ENCODE measurements at places on chromosomes 5 and 9.

GRCh38 chr9:134475011-134475790 is 148.9 kb downstream of the RXRA start:
- DNase-seq: no peak

- no peak for DNase-seq
Observed at GRCh38 chr5:8391911-8392310, 523.0 kb downstream of the MTRR start.

- DNase-seq: no peak
Observed at GRCh38 chr9:19290103-19290502, 59.6 kb downstream of the DENND4C start.

GRCh38 chr9:99954819-99955218 is 48.4 kb downstream of the STX17 start:
- no peak for DNase-seq

DNA sequence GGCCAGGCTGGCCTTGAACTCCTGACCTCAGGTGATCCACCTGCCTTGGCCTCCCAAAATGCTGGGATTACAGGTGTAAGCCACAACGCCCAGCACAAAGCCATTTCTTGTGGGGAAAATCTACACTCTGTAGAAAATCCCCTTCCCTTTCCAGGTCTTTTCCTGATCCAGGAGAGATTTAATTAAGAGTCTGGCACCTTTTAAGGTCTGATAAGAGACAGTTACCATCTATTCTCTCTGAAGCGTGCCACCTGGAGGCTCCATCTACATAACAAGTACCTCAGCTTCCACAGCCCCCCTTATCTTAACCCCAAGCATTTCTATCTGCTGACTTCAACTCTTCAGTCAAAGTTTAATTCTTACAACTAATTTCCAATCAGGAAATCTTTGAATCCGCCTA is 71.4 kb upstream of the CDK20 start:
- no peak for DNase-seq

DNA sequence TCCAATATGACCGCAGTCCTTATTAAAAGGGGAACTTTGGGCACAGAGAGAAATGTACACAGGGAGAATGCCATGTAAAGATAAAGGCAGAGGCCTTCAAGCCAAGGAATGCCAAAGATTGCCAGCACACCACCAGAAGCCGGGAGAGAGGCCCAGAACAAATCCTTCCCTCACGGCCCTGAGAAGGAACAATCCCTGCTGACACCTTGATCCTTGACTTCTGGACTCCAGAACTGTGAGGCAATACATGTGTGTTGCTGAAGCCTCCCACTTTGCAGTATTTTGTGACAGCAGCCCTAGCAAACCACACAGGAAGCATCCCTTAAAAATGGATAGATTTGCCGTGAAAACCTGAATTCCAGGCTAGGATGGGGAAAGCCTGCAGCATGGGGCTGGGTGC is 80.0 kb downstream of the MAMDC2 start:
- DNase-seq: no peak

DNA sequence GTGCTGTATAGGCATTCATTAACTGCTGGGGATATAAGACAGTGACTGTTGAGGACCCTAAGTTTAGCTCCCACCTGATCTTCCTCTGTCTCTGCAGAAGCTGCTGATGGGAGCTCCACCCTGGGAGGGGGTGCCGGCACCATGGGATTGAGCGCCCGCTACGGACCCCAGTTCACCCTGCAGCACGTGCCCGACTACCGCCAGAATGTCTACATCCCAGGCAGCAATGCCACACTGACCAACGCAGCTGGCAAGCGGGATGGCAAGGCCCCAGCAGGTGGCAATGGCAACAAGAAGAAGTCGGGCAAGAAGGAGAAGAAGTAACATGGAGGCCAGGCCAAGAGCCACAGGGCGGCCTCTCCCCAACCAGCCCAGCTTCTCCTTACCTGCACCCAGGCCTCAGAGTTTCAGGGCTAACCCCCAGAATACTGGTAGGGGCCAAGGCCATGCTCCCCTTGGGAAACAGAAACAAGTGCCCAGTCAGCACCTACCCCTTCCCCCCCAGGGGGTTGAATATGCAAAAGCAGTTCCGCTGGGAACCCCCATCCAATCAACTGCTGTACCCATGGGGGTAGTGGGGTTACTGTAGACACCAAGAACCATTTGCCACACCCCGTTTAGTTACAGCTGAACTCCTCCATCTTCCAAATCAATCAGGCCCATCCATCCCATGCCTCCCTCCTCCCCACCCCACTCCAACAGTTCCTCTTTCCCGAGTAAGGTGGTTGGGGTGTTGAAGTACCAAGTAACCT is 22.1 kb downstream of the PCDHGC5 start:
- no peak for DNase-seq

DNA sequence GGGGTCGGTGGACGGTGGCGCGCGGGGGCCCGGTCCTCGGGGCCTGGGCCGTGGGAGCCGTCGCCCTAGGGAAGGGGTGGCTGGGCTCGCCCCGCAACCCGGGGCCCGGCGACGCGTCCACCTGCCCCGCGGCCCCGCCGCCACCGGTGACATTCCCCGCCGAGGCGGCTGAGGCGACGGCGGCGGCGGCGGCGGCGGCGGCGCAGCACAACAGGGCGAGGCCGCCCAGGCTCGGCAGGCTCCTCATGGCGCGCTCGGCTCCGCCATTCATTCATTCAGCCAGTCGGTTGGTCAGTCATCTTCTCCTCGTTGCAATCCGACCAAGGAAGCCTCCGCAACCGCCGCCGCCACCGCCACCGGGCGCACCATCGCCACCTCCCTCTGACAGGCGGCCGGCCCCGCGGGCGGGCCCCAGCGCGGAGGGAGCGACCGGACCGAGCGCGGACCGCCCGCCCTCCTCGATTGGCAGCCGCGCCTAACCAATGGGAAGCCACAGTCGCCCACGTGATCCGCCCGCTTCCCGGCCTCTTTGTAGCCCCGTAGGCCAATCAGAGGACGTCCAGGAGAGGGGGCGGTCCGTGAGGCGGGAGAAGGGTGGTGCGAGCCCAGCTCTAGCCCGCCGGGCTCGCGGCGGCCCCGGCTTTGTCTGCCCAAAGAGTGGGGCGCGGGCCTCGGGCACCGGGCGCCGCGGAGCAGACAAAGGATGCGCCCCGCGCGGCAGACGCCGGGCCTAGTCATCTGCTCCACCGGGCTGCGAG is at the start of gene MEGF9:
Gene MEGF9 (minus strand): TSS at position 383 of the 758 bp plus-strand sequence. CDS start 112 bp downstream, at position 271.
- DNase-seq: peak; percentile 94

- DNase-seq: no peak
Observed at GRCh38 chr5:34452170-34452828, 203.8 kb upstream of the RAI14 start.

DNA sequence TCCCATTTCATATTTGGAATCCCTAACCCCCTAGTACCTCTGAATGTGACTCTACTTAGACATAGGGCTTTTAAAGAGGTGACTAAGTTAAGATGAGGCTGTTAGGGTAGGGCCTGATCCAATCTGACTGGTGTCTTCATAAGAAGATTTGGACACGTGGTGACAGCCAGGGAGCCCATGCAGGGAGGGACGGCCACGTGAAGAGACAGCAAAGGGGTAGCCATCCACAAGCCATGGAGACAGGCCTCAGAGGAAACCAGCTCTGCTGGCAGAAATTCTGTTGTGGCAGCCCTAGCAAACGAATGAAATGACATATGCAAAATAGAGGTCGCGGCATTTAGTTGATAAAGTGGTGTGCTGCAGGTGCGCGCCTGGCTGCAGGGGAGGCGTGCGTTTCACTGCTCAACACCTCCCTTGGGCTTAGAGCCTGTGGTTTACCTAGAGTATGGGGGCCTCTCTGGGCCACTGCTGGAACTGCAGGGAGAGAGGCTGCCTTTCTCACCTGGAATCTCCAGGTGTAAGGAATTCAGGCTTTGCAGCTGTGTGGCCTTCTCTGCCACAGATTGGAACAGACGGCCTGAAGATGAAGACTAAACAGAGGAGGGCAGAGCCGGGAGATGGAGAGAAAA is 7.1 kb upstream of the AFAP1L1 start:
- no peak for DNase-seq

- DNase-seq: no peak
Observed at GRCh38 chr5:1636981-1637638, 113.3 kb upstream of the LPCAT1 start.

DNA sequence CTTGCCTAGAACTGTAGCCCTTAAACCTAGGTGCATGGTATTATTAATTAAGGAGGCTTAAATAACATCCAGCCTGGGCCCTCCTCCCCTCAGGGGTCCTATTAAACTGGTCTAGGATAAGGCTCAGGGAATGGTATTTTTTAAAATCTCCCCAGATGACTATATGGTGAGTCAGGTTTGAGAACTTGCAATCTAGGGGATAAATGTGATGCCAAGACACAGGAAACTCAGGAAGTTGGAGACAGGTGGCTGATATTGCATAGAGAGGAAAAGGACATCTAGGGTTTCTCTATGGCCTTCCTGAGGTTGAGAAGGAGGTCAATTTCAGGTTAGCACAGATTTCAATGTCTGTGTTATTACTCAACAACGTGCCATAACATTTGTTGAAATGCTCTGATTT is 581.0 kb downstream of the TLE1 start:
- no peak for DNase-seq

DNA sequence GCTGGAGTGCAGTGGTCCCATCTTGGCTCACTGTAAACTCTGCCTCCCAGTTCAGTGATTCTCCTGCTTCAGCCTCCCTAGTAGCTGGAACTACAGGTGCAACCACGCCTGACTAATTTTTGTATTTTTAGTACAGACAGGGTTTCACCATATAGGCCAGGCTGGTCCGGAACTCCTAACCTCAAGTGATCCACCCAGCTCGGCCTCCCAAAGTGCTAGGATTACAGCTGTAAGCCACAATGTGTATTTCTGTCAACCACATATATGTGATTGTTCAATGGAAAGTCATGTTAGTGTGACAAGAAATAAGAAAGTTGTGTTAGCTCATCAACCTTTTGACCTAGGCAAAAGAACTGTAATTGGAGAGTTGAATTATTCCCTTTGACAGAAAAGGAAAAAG is 677.1 kb upstream of the CHD1 start:
- no peak for DNase-seq

GRCh38 chr9:111195766-111196165 is 134.3 kb downstream of the OR2K2 start:
- DNase-seq: no peak

GRCh38 chr9:36988848-36989247 is 45.2 kb downstream of the PAX5 start:
- no peak for DNase-seq

DNA sequence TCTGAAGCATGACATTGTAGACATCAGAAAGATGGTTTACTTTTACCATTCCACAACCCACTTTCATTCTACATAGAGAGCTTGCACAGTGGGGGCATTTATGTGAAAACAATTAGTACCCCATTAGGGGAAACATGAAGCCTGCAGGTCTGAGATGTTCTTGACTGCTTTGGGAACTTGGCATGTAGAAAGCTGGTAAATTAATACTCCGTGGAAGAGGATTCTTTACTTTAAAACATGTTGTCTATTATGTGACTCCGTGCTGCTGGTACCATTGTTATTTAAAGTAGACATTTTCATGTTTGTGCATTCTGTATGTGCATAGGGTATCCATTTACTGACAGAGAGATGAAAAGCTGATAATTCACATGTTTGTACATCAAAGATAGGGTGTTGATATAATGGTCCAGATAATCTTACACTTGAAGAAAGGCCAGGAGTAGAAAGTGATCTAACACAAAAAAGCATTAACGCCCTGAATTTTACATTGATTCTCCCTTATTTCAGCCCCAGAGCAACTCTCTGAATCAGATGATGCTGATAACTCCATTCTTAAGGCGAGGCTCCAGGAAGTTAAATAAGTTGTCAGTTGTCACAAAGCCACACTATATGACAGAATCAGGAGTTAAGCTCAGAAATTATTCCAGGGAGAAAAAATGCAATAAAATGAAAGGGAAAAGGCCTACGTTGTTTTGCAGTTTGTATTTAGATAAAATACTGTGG is 50.1 kb upstream of the CD180 start:
- no peak for DNase-seq

DNA sequence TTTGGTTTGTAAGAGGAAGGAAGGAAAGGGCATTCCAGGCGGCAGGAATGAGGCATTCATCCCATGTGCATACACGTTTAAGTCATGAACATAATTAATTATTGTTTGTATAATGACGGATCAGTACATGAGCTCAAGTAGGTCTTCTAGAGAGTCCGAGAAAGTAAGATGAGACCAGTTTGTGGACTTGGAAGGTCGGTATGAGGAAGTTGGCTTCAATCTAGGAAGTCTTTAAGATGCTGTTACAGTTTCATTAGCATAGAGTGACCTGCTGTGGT is 2.1 kb downstream of the GTF3C4 start:
- DNase-seq: no peak

- no peak for DNase-seq
Observed at GRCh38 chr9:16671591-16672137, 198.8 kb downstream of the BNC2 start.

DNA sequence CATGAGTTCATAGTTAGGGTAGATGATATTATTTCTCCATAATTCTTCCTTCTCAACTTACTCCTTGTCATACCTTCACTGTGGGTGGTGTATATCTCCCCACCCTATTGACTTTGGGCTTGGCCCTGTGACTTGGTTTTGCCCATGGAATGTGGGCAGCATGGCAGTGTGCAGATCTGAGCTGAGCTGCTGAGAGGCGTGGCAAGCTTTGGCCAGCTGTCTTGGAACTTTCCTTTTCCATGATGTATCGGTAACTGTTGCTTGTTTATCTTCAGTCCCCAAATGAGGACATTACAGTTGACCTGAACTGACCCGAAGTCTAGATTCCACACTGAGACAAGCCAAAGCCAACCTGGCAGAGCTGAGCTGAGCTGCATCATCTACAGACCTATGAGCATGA is 70.4 kb downstream of the RALGPS1 start:
- no peak for DNase-seq

- no peak for DNase-seq
Observed at GRCh38 chr9:107999890-108000289, 510.3 kb upstream of the KLF4 start.

DNA sequence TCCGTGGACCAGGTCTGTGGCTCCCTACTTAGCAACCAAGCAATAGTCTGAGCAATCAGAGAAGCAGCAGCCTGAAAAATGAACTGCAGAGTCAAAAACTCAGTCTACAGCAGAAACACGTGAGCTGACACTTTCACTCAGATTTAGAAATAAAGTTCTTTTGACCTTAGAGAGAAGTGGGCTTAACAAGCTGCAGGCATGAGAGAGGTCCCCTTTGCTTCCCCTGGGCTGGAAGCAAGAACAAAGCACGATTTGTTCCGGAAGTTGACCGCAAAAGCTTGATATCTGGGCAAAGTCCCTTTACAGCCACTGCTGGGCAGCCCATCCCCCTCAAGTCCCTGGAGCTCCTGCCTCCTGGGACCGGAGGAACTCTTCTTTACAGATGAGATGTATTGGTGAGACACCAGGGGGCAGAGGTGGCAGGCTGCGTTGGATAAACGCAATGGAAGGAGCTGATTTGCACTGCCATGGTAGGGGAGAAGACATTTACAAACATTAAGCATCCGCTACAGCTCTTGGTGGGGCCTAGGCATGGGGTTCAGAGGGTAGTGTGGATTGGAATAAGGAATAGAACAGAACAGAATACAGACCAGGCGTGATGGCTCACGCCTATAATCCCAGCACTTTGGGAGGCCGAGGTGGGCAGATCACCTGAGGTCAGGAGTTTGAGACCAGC is 5.8 kb upstream of the SOWAHA start:
- no peak for DNase-seq

- DNase-seq: no peak
Observed at GRCh38 chr5:67032921-67033664, 163.5 kb downstream of the CD180 start.
